Activated T-helper 1 cell treated with anti-CD3 and anti-CD28 coated beads, Interleukin-12 subunit alpha, Interleukin-12 subunit beta, Interleukin-2, Interleukin-4 antibody, amounts not matched to agents 30 ng/mL and 10 ng/mL and 1 ng/mL, durations not matched to agents 14 hours and 24 hours and 36 hours (primary cell): ENCODE measurements at places on chromosomes 1 and 21.

DNA sequence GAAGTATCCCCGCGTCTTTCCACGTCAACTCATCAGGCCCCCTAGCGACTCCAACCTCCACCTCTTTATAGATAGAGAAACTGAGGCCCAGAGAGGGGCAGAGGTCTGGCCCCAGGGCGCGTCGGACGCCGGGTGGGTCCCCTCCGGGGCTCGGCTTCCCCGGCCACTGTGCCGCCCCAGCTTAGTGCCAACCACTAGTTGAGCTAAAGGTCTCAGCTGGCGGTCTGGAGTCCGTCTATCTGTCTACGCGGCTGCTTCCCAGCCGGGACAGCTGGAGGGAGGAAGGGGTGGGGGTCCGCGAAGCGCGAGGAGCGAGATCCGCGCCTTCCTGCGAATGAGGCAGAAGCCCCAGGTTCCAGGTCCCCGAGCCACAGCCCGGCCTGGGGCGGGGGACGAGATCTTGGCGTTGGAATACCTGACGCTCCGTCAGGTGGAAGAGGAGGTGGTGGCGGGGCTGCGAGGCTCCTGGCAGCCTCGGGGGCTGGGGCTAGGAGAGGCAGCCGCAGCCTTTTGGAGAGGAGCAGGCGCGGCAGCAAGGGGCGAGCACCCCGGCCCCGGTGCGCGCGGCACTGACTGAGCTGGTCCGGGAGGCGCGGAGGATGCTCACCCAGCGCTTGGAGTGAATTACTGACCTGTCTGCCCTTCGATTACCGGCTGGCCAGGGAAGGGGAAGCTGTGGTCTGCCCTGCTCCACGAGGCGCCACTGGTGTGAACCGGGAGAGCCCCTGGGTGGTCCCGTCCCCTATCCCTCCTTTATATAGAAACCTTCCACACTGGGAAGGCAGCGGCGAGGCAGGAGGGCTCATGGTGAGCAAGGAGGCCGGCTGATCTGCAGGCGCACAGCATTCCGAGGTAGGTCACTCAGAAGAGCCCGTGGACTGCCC lies 937 bp downstream of the PODN start:
- no peak for DNase-seq

DNA sequence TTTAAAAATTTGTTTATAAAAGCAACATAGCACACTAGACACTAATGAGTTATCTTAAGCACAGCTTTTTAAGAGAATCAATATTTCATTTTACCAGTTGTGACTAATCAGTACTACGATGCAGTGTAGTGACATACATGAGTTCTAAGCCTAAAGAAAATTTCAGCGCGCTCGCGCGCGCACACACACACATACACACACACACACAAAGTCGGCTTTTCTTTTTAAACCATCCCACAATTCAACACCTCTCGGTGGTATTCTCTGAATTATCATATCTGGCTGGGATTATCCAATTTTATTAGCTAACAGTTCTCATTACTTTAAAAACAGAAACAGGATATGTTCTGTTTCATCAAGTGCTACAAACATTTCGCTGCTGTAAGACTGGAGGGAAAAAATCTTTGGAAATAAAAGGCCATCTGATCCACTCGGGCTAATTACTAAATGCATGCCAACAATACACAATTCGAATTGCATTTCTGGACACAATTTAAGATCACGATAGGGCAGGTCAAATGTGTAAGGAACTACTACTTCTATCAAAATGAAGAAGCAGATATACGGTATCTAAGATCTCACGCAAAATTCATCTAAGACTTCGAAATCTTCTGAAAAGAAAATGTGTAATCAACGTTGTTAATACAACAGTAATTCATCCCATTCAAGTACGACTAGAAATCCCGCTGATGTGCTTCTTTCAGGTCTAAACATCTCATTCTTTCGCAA lies 1.2 kb downstream of the TUT4 start:
- peak; percentile 19 for DNase-seq

GRCh38 chr1:18618546-18619466 lies 11.8 kb upstream of the PAX7 start:
- no peak for DNase-seq

DNA sequence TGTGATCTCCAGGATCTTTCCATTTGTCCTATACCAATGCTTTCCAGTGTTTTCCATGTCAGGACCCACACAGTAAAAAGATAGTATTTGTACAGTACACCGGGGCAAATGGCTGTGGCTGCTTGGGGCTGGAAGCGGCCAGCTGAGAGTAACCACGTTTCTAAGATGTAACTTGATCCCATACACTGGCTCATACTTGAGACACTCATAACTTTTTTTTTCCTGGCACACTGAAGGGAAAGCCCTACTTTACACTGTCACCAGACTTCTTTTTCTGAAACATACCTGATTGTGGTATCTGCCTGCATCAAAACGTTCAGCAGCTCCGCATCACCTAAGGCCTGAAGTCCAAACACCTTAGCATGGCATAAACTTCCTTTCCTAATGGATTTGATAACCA lies 21.6 kb downstream of the VPS13D start:
- DNase-seq = no peak

- no peak for DNase-seq
Observed at GRCh38 chr1:183702087-183702812, 49.1 kb upstream of the APOBEC4 start.

- no peak for DNase-seq
Observed at GRCh38 chr1:86429835-86430234, 5.9 kb downstream of the CLCA2 start.

GRCh38 chr1:119718972-119719371 lies 7.2 kb downstream of the PHGDH start:
- DNase-seq = no peak

GRCh38 chr1:93399781-93400180 lies 48.1 kb upstream of the FNBP1L start:
- DNase-seq = no peak

- no peak for DNase-seq
Observed at GRCh38 chr1:226697929-226698544, 41.0 kb downstream of the ITPKB start.

DNA sequence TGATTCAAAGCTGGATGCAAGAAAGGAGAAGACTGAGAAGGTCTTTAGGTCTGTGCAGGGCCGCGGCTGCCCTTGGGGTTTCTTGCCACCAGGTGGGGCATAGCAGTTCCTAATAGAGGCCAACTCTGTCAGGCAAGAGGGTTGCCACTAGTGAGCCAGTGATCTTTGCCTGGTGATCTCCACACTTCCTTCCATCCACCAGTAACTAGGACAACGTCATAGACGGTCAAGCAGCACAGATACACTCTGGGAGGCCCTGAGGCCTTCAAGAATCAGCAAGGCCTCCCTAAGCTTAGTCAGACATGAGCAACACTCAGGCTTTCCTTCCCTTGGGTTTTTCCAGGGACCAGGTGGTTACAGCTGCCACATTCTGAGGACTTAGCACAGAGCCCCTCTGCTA lies 32.9 kb upstream of the ATP2B4 start:
- peak; percentile 47 for DNase-seq

DNA sequence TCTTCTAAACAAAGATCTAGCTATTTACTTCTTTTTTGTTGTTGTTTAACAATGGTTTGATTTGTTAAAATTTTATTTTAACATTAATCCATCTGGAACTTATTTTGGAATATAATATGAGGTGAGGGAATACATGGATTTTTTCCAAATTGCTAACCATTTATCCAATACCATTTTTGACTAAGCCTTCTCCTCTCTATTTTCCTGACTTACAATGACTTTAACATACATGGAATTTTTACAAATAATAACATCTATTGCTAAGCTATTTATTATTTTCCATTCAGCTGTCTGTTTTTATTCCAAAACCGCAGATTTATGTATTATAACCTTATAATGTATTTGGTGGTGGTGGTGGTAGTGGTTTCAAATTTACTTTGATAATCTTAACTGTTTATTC lies 420.3 kb upstream of the ADGRL2 start:
- no peak for DNase-seq

GRCh38 chr1:168121401-168122011 lies 15.2 kb downstream of the GPR161 start:
- DNase-seq = no peak

DNA sequence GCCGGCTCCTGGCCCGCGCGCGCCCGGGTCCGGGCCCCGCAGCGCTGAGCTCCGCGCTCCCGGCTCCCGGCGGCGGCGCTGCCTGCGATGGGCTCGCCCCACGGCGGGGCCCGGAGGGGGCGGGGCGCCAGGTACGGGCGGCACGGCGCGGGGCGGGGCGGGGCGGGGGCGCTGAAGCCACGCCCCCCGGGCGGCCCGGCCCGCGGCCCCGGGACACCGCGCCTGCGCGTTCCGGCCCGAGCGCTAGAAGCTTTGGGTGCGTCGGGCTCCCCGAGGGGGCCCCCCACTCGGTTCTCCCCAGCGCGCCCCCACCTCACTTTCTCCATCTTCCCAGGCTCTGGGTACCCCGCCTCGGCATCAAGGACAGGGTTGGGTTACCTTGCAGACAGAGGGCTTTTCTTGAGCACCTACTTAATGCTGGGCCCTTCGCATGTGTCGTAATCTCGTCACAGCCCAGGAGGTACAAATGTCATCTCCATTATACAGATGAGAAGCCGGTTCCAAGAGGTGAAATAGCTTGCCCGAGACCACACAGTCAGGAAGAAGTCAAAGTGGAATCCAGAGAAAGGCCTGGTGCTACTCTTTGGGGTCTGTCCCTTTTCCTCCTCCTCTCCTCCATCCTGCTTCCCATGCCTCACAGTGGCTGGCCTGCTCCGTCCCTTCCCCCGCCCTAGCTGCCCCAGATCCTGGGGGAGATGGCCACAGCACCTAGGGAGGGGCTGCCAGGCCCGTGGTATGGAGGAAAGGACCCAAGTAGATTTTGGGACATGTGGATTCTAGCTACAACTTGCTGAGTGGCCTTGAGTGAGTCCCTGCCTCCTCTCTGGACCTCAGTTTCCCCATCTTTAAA lies 46.5 kb downstream of the RAP1GAP start:
- DNase-seq = peak; percentile 38

GRCh38 chr1:38235705-38236104 lies 189.1 kb upstream of the POU3F1 start:
- DNase-seq = no peak

DNA sequence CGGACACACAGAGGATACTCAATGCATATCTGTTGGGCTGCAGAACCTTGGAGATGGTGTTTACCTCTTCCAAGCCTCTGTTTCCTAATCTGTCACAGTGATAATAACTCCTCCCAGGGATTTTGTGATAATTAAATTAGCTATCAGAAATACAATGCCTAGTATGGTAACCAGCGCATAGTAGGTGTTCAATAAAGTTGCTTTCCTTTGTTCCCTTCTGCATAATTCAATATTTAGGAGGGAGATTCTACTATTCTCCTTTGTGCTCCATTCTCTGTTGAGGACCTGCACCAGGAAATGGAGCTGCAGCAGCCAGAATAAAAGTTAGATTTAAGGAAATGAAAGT lies 3.4 kb upstream of the CSF3R start:
- no peak for DNase-seq

DNA sequence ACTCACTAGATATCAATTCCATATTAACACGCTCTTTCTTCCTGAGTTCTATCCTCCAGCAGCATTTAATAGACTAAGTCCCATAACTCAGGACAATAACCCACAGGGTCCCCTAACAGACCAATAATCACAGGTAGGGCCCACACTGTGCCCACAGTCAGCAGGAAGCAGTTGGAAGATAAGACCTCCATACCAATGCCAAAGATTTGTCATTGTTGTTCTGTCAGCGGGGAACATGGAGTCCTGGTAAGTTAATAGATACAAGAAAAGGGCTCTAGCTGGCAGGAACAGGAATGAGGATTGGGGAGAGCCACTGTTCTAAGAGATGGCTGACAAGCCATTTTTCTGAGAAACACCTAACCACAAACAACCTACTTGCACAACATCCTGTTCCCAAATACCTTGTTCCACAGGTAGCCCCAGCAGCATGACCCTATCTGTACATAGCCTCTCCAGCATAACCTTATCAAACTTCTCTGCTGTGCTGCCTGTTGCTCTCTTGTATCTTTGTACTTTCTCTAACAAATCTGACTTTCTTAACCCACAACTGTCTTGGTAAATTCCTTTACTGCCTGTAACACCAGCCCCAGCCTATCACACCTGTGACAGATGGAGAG lies 142.0 kb upstream of the KCNJ15 start:
- no peak for DNase-seq

DNA sequence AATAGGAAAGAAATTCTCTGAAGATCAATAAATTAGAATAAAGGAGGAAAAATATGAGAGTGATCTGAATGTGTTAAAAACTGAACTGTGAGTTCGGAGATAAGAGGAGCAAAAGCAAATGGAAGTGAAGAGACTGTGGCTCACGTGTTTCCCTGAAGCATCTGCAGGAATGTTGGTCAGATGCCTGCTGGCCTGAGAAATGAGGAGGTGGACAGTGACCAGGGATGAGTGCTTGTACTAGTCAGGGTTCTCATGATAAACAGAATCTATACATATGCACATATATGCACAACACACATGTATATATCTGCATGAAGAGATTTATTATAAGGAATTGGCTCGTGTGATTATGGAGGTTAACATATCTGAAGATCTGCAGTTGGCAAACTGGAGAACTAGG lies 103.4 kb upstream of the TIAM1 start:
- no peak for DNase-seq

DNA sequence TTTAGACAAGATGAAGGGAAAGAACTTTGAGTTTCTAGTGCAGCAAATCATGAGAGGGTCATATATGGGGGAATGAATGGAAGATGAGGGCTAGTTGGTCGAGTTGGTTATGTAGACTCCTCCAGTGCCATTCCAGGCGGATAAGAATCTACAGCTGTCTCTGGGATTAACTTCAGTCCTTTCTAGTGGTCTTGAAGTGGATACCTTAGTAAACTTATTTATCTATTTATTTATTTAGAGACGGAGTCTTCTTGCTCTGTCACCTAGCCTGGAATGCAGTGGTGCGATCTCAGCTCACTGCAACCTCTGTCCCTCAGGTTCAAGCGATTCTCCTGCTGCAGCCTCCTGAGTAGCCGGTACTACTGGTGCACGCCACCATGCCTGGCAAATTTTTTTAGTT lies 41.4 kb upstream of the RCC2 start:
- DNase-seq = no peak

DNA sequence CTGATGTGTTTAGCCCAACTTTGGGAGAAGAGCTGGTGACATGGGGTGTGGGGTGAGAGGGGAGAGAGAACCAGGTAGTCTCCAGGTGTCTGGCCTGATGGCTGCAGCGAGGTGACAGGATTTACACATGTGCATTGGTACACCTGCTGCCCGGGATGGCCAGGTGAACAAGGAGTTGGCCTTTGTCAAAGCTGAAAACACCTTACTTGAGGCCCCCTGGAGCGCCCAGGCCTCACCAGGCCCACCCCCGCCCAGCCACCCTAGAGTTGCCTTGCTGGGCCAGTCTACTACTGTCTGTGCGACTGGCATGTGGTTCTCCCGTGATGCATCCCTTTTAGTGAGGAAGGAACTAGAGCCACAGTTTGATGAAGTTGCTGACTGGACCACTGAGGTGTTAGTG lies 90.5 kb downstream of the ADARB1 start:
- DNase-seq = no peak

DNA sequence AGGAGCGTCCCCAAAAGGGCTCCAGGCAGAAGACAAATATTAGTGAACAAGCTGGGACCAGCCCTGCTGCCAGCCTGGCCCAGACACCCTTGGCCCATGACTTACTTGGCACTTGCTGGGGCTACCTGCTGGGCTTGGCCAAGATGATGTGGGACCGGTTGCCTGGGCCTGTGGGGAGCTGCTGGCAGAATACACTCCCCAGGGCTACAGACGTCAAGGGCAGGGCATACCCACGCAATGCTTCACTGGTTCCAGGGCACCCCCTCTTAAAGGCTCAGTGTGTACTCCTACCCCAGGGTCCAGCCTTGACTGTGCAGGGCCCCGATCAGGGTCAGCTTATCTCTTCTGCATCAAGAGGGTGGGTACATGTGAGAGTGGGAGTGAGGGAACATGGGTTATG lies 106.5 kb upstream of the SLC2A1 start:
- DNase-seq = no peak
